Vagina (tissue), 2 donors: ENCODE measurements at places on chromosomes 3 and 15. TPM values are rescaled to one million over a fixed set of nuclear protein-coding genes. Genes with fewer than 3 reads are reported as not detected.

The TMC3 gene
- 2.7 TPM for total RNA-seq

DNA sequence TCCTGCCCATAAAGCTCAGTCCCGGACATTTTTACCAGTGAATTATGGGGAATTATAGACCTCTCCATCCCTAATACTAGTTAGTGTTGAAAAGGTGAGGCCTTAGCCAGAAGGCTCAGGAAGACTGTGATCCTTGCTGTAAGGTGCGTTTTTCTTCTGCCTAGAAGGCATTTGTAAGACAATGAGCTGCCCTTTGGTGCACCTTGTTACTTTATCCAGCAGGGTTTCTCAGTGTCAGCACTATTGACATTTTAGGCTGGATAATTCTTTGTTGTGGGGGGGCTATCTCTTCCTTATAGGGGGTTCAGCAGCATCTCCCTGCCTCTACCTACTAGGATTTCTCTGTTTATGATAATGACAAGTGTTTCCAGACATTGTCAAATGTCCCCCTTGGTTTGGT, 108.1 kb upstream of the ABHD17C start:
- H3K27ac ChIP-seq, result no peak overlapping the region
- H3K4me3 ChIP-seq, result no peak overlapping the region
- H3K27me3 ChIP-seq, result no peaks in the 10 kb centered on the region
- H3K36me3 ChIP-seq, result no peaks in the 10 kb centered on the region

The H1-8 gene
- not detected for total RNA-seq

- no peak overlapping the region for H3K27ac ChIP-seq
- H3K27me3 ChIP-seq, result no peaks in the 10 kb centered on the region
- no peak for DNase-seq
- H3K36me3 ChIP-seq, result no peaks in the 10 kb centered on the region
Measured at GRCh38 chr3:853489-853888, 239.3 kb upstream of the CNTN6 start.

The TM4SF4 gene
- not detected for total RNA-seq

The THAP10 gene
- 2.7 TPM for total RNA-seq

DNA sequence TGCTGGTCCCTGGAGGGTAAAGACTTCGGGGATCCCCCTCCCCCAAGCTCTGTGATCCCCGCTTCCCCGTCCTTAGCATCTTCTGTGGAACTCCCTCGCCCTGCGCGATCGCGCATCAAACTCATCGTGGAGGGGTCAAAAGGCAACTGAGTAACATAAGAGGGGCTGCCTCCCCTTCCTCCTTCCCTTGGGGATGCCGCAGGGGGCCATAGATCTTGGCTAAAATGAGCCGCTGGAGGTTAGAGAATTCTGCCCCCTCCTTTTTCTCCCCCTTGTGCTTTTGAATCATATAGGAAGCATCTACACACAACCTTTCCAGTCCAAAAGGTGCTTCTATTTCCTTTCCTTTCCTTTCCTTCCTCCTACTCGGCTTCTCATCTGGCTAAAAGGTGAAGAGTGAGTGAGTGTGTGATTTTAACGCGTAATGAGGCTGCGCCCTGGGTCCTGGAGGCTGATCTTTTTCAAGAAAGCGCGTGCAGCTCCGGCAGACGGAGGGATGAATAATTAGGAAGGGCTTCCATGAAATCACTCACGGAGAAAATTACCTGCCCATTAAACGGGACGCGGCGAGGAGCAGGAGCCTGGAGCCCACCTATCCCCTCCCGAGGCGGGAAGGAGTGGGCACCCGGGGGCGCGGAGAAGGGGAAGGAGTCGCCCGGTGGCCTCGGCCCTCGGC, 831 bp upstream of the ROBO2 start:
- DNase-seq, result no peak
- H3K27ac ChIP-seq, result peak overlapping the region; percentile 67
- H3K4me3 ChIP-seq, result peak overlapping the region; percentile 58
- no peaks in the 10 kb centered on the region for H3K36me3 ChIP-seq
